Cardiac septum (tissue), 1 donor: ENCODE measurements at places on chromosomes 11 and 22. TPM values are rescaled to one million over a fixed set of nuclear protein-coding genes. Genes with fewer than 3 reads are reported as not detected.

CECR2 gene
- 4.9 TPM for total RNA-seq

MMP7 gene
- not detected for total RNA-seq

OSM gene
- 0.32 TPM for total RNA-seq

GAS2 gene
- total RNA-seq = 14.3 TPM

FOSL1 gene
- 2.0 TPM for total RNA-seq

DDTL gene
- 3.5 TPM for total RNA-seq

MRGPRX4 gene
- total RNA-seq = not detected

SCARF2 gene
- total RNA-seq = 5.2 TPM

ARFIP2 gene
- 20.1 TPM for total RNA-seq

IGLL5 gene
- total RNA-seq = not detected

KCNJ1 gene
- total RNA-seq = not detected
